ENCODE measurements at places on chromosomes 4 and X. TPM values are rescaled to one million over a fixed set of nuclear protein-coding genes. Genes with fewer than 3 reads are reported as not detected.

CXorf49 gene
- total RNA-seq, result not detected

FGFR3 gene
- total RNA-seq, result 31.2 TPM

EGF gene
- total RNA-seq, result 1.6 TPM

FREM3 gene
- not detected for total RNA-seq

SYTL4 gene
- 47.1 TPM for total RNA-seq

SPACA5 gene
- not detected for total RNA-seq

USP17L25 gene
- not detected for total RNA-seq

HSFX3 gene
- total RNA-seq, result not detected

BMP3 gene
- 20.9 TPM for total RNA-seq

OSTC gene
- total RNA-seq, result 75.0 TPM

C1QTNF7 gene
- total RNA-seq, result 1.3 TPM

UBE2K gene
- total RNA-seq, result 82.0 TPM

CNKSR2 gene
- 2.4 TPM for total RNA-seq

- peak; percentile 7 for DNase-seq
Observed at GRCh38 chr4:3716631-3717235, 49.5 kb upstream of the ADRA2C start.

DNA sequence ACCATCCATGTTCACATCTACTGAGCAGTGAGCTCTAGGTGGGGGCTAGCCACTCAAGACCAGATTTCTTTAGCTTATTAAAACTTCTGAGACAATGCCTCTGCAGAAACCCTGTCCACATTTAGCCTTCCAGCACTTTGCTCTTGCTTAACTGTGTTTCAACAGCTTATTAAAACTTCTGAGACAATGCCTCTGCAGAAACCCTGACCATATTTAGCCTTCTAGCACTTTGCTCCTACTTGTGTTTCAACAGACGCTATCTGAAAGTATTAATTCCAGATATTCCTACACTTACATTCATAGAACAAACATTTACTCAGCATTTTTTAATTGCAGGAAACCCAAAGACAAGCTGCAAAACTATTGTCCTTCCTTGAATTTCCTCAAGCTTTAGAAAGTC lies 91.9 kb downstream of the SEL1L3 start:
- DNase-seq, result no peak

GRCh38 chr4:76292730-76293129 lies 13.8 kb upstream of the STBD1 start:
- DNase-seq, result no peak

DNA sequence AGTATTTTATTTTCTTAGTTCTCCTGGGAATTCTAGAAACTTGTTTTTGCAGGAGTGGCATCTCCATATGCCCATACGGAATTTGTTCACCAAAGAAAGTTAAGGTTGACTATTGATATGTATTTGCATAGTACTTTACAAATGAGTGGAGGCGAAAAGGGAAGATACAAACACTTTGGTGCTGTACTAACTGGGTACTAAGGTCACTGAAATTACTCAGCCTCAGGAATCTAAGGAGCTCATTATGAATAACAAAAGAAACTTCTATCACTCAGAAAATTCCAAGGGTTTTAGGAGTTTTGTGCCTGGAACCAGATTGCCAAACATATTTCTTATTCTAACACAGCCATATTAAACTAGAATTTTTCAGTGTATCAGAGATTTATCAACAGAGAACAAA lies 27.4 kb upstream of the TMPRSS11B start:
- no peak for DNase-seq

DNA sequence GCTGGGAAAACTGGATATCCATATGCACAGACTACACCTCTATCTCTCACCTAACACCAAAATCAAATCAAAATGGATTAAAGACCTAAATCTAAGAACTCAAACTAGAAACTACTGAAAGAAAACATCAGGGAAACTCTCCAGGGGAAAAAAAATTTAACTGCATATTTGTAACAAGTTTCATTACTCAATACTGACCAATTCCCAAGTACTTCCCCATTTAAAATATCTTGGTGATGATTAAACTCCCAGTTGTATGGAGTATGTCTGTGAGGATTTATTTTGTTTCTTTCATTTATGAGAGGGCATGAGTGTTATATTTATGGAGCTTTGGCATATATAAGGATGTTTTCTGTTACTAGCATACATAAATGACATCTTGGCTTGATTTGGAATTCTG lies 112.3 kb upstream of the IL15 start:
- DNase-seq, result no peak

DNA sequence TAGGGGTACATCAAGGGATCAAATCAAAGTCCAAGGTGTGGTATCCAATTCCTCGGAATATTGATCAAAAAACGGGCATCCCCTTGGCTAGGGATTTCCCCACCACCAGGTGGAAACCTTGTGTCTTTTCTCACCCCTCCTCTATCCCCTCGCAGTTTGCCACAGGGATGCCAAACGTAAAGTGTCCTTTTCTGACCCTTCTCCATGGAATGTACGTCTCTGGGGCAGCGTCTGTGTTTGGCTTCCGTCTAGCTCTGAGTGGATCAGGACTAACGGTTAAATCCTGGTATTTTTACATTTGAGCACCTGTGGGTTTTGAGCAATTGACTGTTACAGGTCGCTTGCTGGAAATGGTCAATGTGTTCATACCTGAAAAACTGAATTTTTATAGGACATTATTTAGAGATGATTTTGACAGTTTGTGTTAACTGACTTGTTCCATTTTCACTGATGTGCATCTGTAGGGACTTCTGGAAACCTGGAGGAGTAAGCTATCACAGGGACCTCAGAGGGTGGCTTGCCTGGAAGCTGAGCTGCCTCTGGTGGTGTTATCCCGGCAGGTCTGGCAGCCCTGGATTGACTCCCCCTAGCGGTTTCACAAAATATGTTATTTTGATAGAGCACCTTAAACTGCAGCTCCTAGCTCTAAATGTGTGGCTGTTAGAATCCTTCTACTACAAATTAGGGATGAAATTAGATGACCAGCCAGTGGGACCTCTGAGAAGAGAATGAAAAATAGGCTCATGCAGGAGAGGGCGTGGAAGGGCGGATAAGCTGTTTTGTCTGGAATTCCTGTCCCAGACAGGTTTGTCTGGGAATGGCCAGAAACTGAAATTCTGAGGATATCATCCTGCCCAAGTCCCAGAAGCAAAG lies 8.8 kb upstream of the MGST2 start:
- DNase-seq, result no peak

GRCh38 chrX:1587161-1587560 lies 4.2 kb upstream of the AKAP17A start:
- no peak for DNase-seq

DNA sequence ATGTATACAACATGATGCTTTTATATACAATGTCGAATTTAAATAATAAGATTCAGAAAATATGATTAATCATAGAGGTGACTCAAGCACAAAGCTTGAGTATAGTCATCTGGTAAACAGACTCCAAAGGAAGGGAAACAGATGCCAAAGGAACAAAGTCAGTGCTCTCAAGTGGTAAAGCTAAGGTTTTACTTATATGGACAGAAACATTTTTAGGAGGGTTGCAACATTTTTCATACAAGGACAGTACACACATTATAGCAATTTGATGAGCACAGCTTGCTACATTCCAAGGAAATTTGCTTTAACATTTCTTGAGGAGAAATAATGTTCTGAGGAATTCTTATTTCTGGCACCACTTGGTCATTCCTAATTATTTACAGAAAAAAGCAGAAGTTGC lies 333.4 kb upstream of the AADAT start:
- no peak for DNase-seq

GRCh38 chrX:1555370-1555769 lies 18.4 kb upstream of the P2RY8 start:
- no peak for DNase-seq

- DNase-seq, result no peak
Observed at GRCh38 chr4:171954650-171955049, 141.4 kb downstream of the GALNTL6 start.

DNA sequence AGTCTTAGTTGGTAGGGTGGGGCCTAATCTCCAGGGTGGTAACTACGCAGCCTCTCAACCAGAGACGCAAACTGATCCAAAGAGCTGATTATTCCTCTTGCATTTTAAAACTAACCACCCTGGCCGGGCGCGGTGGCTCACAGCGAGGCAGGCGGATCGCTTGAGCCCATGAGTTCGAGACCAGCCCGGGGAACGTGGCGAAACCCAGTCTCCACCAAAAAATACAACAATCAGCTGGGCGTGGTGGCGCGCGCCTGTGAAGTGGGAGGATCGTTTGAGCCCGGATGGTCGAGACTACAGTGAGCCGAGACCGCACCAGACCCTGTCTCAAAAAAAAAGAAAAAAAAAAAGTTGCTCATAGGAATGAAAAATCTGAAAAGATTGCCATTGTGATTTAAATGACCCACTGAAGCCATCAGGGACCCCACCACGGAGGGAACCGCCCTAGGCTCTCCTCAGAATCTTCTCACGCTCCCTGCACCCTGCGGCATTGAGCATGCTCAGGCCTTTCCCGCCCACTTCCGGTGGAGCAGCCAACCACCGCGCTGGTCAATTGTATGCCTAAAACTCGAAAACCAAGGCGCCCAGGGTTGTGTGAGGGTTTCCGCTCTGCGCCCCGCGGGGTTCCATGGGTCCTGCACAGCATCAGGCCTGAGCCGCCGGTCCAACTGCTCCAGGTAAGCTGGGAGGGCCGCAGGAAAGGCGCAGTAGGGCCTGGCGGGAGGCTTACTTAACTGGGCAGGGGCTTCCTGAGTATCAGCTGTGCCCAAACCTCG lies at the start of gene TRIM60:
Gene TRIM60, plus strand, starts transcription at position 564 of the 776 bp plus-strand sequence. CDS start 8,074 bp downstream, outside the sequence.
- no peak for DNase-seq

DNA sequence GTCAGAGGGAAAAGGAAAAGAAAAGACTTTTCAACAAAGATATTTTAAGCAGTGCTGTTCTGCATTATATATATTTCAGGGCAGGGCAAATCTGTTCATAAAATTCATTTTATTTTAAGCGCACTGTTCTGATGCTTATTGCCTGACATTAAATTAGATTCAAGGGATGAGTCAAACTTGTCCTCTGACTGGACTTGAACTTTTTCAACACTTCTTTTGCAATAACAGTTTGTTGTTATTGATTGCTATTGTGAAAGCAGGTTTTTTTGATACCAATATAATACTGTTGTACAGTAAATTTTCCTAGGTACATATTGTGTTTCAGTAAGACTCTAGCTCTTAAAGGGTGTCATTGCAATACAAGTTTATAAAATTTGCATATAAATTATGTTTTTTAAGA lies 481.3 kb downstream of the NAF1 start:
- no peak for DNase-seq

DNA sequence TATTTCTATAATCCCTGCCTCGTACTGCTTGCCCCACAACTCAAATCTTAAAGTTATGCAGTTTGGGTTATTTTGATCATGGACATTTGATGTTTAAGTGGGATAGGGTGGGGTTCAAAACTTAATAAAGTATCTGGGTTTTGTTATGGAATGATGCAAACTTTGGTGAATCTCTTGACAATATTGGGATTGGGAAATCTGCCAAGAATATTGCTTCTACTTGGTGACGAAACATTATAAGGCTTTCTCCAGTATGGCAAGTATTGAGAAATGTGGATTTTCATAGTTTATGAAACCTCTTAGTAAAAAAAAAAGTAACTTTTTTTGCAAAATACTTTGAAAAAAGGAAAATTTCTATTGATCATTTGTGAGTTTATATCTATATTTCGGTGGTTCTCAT lies 130.8 kb upstream of the SFRP2 start:
- no peak for DNase-seq

GRCh38 chr4:38671592-38671940 lies 7.6 kb downstream of the KLF3 start:
- no peak for DNase-seq

GRCh38 chr4:156227321-156227720 lies 273.7 kb upstream of the CTSO start:
- DNase-seq, result no peak

GRCh38 chr4:38866973-38867477 lies 581 bp upstream of the FAM114A1 start:
- no peak for DNase-seq

GRCh38 chrX:133654811-133655210 lies 239.5 kb upstream of the GPC4 start:
- no peak for DNase-seq

DNA sequence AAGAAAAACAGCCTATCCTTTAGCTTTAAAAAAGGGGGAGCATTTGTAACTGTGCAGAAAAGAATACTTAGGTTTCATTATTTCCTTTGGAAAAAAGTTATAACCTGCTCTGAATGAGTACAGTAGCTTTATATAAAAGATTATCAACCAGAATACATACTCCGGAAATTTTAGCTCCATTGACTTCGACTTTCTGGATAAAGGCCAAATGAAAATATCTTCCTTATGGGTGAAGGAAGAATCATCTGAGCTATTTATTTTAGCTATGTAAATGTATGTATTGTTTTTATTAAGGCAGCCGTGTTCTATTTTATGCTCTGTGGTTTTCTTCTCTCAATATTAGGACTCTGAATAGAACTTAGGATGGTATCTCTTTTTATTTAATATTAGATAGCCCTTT lies 69.0 kb upstream of the ETNPPL start:
- DNase-seq, result no peak

DNA sequence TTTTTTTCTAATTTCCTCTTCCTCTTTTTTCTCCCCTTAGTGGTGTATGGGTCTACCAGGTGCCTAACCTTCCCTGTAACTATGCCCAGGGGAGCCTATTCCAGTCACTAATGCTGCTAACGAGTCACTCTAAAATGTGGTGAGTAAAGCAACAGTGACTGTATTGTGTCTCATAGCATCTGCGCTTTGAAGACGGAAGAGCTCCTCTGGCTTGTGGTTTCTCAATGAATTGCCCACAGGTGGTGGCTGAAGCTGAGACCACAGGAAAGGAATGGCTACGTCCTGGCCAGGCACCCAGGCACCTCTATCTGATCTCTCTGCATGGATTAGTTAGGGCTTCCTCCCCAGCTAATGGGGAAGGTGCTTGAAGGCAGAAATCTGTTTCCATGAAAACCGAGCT lies 763.5 kb upstream of the FRG1 start:
- DNase-seq, result no peak

DNA sequence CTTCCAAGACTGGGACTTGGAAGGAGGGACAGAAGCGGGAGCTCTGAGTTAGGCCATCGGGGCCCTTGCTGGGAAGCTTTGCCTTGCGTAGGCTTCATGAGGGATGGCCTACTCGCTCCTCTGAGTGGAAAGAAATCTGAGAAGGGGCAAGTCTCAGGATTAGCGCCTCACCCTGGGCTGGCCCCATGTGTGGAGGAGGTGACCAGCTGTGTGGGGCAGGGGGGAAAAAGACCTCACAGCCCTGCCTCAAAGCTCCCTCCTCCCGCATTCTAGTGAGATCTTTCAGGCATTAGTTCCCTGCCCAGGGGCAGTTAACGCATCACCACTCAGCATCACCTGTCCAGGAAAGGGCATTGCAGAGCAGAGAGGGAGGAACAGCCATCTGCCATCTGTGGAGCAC lies 156.1 kb downstream of the ENPP6 start:
- no peak for DNase-seq

DNA sequence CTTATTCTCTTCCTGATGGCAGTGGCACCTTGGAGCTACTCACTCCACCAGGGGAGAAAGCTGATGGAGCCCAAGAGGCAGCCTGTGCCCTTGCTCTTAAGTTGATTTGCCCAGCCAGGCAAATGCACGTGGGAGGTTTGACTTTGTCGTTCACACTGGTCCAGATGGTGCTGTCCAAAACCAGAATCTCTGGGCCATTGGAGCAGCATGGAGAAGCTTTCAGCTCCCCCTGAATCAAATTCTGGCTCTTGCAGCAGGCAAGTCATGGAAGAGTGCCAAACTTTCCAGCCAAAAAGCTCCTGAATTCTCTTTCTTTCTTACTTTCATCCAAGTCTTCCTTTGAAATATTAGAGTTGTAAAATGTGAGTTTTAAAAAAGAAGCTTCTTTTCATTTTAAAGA lies 970.4 kb downstream of the RPA4 start:
- DNase-seq, result no peak

- DNase-seq, result no peak
Observed at GRCh38 chrX:124796989-124797388, 450.6 kb downstream of the SH2D1A start.

GRCh38 chr4:11098461-11098860 lies 330.2 kb downstream of the HS3ST1 start:
- no peak for DNase-seq
